Thymus (tissue), 14 donors: ENCODE measurements at places on chromosomes 6 and 20. TPM values are rescaled to one million over a fixed set of nuclear protein-coding genes. Genes with fewer than 3 reads are reported as not detected.

DNA sequence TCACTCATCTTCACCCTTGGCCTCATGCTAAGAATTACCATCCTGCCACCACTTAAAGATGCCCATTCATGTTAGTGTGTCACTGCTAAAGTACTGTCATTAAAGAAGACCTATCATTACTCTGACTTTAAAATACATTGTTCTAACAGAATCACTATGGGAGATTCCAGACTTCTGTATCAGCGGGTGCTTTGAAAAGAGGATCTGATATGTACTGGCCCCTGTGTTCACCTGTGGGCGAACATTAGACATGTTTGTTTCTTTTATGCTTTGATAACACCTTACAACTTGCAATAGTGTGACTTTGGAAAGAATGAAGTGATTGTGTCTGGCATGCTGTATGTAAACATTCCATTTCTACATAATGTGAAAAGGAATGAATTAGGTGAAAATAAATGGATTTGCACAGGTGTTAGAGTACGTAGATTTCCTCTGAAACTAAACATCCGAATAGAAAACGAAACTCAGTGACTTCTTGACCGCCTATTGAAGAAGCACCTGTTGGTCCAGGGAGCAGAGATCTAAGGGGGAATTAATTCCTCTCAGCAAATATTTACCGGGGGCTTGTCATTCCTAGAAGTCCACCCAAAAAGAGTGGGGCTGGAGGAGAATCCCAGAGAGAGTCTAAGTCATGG, 132.3 kb downstream of the CARMIL1 start:
- DNase-seq, result no peak

GABRR1 gene
- under 0.01 TPM for total RNA-seq

DNA sequence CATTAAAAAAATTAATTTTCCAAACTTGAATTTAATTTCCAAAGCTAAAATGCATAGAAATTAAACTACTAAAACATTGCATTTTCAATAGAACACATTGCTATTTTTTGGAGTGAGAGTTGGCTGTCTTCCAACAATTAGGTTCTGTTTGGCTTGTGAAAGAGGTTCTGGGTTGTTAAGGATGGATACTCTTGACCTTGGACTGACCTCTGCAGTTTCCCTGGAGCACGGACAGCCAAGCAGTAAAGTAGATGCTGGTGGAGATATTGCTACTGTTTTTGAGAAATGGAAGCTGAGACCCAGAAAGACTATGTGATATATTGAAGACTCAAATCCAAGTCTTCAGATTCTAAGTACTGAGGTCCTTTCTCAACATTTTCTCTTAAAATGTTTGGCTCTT, 95.9 kb upstream of the CHD6 start:
- DNase-seq, result no peak

PEDS1 gene
- 18.2 TPM for total RNA-seq

DNA sequence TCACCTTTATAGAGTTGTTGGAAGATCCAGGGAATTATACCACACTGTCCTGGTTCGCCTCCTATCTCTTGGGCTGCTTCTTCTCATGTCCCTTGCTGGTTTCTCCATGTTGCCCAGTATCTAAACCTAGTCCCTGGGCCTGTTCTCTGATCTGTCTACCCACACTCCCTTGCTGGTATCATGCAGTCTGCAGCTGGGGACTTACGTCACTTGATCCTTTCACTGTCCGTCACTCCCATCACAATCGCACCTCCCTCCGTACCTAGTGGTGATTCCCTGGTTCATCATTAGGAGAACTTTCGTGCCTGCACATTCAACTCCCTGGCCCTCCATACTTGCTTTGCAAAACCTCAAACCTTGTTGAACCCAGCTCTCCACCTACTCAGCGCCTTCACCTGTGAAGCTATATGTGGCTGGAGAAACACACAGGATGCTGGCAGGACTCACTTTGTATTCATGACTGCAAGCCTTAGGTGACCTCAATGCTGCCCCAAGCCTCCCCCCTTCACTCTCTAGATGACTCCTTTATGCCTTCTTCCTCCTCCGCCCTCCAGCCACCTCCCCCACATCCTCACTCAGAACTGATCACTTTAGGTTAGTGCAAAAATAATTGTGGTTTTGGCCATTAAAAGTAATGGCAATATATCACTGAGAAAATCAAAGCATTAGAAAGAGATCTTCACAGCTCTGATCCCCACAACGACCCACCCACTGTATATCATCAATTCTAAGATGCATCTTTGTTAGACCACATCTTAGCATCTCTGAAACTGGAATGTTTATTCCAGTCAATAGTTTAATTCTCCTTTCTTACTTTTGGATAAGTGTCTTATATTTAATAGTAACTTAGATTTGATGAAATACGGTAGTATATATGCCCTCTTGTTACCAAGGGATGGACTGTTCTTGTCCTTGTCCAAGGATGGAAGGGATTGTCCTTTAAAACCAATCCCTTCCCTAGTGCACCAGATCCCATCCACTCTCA, 26.4 kb downstream of the GDAP1L1 start:
- no peak for DNase-seq

GRM1 gene
- total RNA-seq, result under 0.01 TPM

GRCh38 chr6:126188279-126188909, 151.5 kb upstream of the CENPW start:
- no peak for DNase-seq

- no peak for DNase-seq
Measured at GRCh38 chr20:32536851-32537656, 48.1 kb downstream of the NOL4L start.

DNA sequence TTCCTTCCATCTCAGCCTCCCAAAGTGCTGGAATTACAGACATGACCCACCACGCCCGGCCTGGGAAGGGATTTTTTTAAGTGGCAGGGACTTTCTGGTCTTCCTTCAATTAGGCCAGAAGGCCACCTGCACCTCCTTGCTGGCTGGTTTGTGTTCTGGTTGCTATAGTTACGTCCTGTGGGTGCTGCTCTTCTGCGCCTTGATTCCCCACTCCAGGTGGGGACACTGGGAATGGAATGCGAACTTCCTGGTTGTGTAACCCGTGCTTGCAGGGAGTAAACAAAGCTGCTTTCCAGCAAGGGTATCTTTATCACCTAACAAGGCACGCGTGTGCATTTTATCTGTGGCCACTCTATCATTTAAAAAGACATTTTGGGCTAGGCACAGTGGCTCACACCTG, 117.7 kb downstream of the PLEKHG1 start:
- DNase-seq, result no peak

NRSN1 gene
- total RNA-seq, result 0.05 TPM

DNA sequence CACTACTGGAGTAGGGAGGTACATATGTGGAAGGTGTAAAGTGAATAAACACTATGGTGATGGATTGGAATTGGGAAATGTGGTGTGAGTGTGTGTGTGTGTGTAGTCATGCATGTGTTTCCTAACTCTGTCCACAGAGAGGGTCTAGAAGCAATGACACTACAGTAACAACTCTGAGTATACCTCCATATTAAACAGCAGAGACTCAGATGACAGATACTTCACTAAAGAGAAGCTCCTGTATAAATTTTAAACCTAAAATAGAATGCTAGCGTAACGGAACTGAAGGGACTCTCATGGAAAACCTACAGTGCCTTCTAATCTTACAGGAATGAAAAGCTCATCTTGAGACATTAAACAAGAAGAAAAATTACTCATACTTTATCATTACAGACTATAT, 150.5 kb downstream of the SLC16A10 start:
- DNase-seq, result no peak

RGS17 gene
- 2.4 TPM for total RNA-seq

GRCh38 chr6:165605901-165606739, 56.9 kb downstream of the PDE10A start:
- DNase-seq, result no peak

GRCh38 chr6:149079456-149079855, 238.1 kb upstream of the TAB2 start:
- DNase-seq, result no peak

FERMT1 gene
- total RNA-seq, result 3.7 TPM

ZNF334 gene
- total RNA-seq, result 3.8 TPM

DNA sequence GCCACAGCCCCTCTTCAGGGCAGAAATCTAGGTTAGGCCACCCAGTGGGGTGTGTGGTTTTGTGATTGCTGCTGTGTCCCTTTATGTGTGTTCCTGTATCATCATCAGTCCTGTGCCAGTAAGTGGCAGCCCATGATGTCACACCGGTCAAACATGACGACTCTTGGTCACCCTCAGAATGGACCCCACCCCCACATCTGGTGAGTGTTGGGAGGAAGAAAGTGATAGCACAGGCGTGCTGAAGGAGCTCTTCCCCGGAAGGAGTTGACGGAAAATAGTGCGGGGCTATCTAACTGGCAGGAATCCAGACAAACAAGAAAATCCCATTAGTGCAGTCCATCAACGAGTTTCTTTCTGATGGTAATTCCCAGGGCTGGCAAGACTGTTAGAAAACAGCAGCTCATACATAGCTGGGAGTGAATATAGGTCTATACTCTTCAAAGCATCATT, 33.4 kb upstream of the IL17A start:
- no peak for DNase-seq

SLC17A1 gene
- not detected for total RNA-seq

DNA sequence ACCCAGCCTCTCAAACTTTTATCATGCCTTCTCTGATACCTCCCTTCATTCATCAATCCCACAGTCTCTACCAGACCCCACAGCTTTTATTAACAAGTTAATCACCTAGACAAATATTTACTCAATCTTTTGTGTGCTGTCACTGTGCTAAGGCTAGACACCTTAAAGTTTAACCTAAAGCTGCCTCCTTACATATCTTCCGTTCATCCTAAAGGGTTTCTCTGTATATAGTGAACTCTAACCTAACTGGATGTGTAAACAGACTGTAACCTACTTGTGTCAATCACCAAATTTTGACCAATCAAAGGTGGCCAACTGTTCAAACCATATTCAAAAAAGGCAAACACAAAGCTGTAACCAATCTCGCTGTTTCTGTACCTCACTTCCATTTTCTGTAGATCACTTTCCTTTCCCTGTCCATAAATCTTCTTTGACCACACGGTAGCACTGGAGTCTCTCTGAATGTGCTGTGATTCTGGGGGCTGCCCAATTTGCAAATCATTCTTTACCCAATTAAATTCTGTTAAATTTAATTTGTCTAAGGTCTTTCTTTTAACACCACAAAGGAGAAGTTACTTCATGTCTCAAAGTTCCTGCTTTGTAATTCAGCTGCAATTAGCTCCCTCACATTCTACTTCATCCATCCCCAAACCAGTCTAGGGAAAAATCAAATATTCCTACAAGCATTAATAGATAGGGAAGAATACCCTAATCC, 72.5 kb downstream of the ARHGAP18 start:
- DNase-seq, result no peak

DNA sequence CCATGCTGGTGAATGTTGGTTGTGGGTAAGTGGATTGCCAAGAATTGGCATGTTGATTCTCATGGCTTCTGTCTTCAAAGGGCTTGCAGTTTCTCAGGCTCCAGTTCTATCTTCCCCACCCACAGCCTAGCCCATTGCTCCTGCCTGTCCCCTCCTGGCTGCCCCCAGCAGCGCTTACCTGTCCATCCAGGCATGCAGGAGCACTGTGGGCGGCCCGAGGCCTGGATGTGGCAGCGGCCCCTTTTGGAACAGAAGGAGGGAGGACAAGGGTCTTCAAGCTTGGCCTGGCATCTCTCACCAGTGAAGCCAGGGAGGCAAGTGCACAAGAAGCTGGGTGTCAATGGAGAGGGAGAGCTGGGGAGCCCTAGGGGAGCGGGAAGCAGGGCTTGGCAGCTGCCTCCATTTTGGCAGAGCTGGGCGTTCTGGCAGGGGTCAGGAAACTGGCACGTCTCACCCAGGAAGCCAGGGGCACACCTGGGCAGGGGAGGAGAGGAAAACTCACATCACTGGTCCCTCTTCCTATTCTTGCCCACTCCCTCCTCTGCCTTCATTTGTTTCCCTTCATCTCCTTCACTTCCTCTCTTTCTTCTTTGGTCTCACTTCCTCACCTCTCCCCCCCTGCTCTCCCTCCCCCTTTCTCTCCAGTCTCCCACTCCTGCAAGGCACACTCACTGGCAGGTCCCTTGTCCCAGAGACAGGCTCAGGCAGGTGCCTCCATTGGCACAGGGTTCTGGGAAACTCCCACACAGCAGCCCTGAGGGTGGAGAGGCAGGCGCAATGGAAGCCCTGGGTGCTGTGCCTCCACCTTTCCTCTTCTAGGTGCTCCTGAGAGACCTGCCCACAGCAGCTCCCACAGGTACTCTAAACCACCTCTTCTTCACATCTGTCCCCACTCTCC, 1.3 kb downstream of the NOTCH4 start:
- DNase-seq, result no peak

DNA sequence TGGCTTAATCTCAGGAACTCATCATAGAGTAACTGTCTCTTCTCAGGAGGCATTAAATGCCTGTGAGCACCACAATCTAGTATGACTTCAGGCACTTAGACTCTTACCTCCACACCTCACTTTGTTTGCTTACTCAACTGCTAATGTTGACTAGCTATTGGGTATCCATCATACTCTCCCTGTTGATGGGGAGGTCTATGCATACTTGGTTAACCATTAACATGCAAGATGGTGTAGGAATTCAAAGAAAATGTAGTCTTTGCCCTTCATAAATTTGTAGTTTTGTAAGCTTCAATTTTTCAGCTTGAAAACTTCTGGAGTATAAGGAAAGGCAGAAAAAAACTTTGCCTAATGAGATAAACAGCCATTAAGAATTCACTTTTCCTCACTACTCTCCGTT, 501.0 kb upstream of the MARCKS start:
- DNase-seq, result no peak

GRCh38 chr6:101486124-101486523, 92.6 kb downstream of the GRIK2 start:
- DNase-seq, result no peak

PAK5 gene
- total RNA-seq, result 0.19 TPM

SYTL3 gene
- total RNA-seq, result 22.6 TPM

GRCh38 chr6:30101444-30102413, 11.2 kb downstream of the TRIM31 start:
- DNase-seq, result no peak

DNA sequence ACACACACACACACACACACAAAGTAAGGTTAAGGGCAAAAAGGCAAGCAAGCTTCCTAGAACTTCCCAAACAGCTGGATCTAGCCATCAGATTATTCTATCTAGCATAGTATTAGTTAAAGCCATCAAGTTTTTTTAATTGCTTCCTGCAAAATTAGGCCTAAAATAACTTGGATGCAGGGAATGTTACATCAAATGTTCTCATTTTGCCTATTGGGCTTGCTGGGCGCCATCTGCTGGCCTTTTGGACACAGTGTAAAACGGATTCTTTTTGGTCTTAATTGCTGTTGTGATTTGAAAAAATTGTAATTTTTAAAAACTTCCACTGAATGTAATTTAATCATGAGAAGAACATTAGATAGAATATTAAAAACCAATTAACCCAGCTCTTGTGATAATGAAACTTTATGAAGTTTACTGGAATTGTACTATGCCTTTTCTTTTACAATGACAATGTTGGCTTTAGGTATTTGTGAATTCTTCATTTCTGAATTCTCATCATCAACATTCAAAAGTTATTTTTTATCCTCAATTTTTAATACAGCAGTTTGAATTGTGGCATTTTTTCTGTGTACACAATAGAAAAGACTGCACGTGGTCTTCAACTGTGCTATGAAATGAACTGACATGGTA, 6.8 kb downstream of the MKKS start:
- DNase-seq, result no peak

GRCh38 chr20:32589256-32589655, 4.1 kb upstream of the NOL4L start:
- DNase-seq, result no peak

GRCh38 chr20:51710361-51710894, 57.8 kb downstream of the ATP9A start:
- no peak for DNase-seq

GRCh38 chr20:36439040-36439730, 102.1 kb upstream of the MYL9 start:
- DNase-seq, result peak; percentile 53

STMND1 gene
- 0.05 TPM for total RNA-seq
